ENCODE measurements at places on chromosomes 3 and 15.
A peak's percentile ranks its signal among the peaks of the same experiment; 100 is the strongest.

GRCh38 chr3:102038477-102039142 is 189.3 kb downstream of the NFKBIZ start:
- DNase-seq = no peak

GRCh38 chr3:98732286-98733052 is 30.7 kb upstream of the ST3GAL6 start:
- DNase-seq = no peak

DNA sequence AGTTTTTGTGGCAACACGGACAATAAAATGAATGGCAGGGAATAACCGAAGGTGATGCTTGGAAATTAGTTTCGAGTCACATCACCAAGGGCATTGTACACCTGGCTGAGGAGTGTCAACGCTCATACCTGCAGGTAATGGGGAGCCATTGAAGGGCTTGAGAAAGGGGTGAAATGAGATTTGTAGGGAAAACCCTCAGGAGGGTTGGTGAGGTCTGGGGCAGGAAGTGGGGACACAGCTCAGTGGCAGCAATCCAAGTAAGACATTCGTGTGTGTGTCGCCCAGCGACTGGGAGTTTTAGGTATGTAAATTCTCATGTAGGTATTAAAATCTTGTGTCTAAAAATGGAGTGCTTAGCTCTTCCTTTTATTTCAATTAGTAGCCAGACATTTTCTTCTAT is 14.3 kb downstream of the PARP14 start:
- DNase-seq = no peak

DNA sequence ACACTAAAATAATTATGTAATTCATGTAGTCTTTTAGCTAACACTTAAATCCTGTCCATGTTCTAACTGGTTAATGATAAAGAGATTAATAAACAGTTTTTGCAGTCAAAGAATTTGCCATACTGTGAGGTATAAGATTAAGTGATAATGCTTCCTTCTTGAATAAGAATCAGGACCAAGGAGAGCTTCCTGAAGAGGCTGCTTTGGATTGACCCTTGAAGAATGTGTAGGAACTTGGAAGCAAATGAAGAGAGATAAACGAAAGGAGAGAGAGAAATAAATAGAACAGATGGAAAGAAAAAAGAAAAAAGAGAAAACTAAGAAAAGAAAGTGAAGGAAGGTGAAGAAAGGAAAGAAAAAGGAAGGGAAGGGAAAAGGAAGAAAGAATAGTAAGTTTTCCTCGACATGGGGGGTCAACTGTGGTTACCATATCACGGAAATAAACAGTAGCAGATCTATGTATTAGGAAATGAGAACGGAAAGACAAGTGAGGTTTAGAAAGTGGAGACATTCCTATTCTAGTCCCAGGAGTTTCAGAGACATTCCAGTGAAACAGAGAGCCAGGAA is 539.8 kb downstream of the FGF12 start:
- no peak for DNase-seq

DNA sequence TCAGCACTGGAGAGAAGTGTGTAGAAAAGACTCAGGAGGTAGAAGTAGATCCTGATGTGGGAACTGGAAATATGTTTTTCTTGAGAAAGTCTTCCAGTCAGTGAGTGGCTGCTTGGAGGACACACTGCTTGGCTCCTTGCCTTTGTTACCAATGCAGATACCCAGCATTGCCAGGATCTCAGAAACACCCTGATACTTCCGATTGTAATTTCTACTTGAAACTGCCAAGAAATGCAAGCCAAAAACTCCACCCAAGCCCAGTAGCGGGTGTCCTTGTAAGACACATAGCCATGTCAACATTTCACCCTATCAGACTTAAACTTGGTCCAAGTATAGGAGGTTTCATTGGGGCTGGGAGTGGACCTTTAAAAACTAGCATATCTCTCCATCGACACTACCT is 141.8 kb downstream of the ALDH1A2 start:
- no peak for DNase-seq

DNA sequence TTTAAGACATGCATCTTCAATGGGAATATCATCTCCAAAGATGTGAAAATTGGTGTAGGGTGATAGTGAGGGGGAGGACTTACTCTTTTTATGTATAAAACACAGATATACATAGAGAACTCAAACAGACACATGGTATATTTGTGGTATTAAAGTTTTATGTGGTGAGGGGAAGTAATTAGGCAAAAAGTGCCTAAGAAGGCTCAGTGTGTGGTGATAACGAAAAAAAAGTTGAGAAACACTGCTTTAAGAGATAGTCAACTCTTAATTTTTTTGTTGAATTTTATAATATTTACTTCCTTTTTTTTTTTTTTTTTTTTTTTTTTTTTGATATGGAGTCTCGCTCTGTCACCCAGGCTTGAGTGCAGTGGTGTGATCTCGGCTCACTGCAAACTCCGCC is 174.2 kb upstream of the FRMD4B start:
- no peak for DNase-seq

GRCh38 chr15:89171136-89172072 is 50.0 kb downstream of the RLBP1 start:
- peak; percentile 18 for DNase-seq

GRCh38 chr15:58501636-58502188 is 69.9 kb downstream of the LIPC start:
- no peak for DNase-seq

- no peak for DNase-seq
Measured at GRCh38 chr3:46127503-46127902, 80.6 kb downstream of the CCR1 start.

- DNase-seq = no peak
Measured at GRCh38 chr3:80190051-80190450, 422.3 kb upstream of the ROBO1 start.

GRCh38 chr15:35281515-35281914 is 196.4 kb upstream of the NANOGP8 start:
- DNase-seq = no peak

GRCh38 chr15:48645558-48646330 is at the start of gene FBN1:
Gene FBN1 (minus strand): TSS chr15:48645709. CDS start chr15:48644769, 940 bp downstream.
- no peak for DNase-seq

DNA sequence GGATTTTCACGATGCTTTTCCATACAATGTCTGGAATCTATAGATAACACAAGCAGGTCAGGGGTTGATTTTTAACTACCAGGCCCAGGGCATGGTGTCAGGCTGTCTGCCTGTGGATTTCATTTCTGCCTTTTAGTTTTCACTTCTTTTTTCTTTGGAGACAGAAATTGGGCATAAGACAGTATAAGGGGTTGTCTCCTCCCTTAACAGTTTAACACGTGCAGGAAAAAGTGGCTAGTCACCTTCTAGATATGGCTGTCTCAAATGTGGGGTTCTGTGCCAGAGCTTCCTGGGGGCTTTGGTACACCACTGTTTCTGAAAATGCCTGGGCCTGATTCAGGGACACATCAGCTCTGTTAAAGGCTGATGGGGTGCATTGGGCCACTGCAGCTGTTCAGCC is 7.4 kb upstream of the ZNF589 start:
- no peak for DNase-seq

- DNase-seq = no peak
Measured at GRCh38 chr3:119279101-119279554, 15.1 kb upstream of the ARHGAP31 start.

DNA sequence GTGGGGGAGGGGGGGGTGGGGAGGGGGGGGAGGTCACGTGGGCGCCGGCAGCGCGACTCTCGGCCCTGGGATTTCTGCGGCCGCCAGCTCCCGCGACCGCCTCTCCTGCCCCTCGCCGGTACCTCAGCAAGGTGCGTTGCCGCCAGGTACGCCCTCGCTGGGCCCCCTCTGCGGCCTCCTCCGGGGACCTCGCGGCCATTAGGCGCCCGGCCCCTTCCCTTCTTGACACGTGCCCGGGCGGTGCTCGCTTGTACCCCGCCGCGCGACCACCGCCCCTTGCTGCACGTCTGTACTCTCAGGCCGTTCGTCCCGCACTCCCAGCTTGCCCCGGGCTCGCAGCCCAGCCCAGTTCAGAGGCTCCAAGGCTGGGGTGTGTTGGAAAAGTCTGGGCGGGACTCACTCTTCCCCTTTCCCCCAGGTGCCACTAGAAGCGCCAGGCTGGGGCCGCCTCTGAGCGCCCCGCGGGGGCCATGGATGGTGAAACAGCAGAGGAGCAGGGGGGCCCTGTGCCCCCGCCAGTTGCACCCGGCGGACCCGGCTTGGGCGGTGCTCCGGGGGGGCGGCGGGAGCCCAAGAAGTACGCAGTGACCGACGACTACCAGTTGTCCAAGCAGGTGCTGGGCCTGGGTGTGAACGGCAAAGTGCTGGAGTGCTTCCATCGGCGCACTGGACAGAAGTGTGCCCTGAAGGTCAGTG is at the start of gene MAPKAPK3:
TSS of gene MAPKAPK3 (plus strand) at position 56 of the 696 bp plus-strand sequence. CDS start at position 471, 415 bp downstream.
- no peak for DNase-seq

GRCh38 chr15:49688135-49688790 is 67.4 kb downstream of the DTWD1 start:
- no peak for DNase-seq

GRCh38 chr15:68572921-68573320 is 5.9 kb upstream of the CORO2B start:
- no peak for DNase-seq

DNA sequence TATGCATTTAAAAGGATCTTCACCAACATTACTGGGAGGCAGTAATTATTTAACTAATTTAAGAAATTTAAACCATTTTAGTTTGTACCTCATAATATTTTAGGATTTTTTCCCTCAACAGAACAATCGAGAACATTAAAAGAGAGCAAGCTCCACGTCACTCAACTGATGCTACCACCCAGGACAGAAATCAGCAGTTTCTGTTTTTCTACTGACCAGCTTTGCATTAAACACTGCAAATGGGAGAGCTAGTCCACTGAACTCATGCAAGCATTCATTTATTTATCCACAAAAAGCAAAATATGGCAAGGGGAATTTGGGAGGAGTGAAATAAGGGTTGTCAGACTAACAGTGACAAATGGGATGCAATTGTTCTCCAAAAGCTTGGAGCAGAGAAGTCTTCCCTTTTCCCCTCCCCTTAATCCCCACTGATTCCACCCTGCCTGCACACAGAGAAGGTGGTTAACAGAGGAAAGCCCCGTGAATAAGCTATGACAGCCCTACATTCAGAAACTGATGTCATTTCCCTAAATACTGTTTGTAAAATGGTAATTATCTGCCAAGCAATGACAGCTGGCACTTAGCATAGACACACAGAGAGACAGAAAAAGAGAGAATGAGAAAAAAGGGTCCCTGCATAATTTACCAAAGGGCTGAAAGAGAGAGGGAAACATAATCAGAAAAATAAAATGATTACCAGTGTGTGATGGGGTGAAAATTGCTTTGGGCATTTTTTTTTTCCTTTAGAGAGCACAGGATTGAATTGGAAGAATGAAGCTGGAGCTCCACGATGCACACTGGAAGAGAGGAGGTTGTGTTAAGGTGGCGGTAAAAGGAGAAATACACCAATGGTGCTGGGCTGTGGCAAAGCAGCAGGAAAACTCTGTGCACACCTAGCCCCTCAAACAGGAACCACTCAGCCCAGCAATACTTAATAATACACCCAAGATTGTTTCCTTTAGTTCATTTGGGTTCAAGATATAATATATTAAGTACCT is 777.4 kb downstream of the TUSC7 start:
- no peak for DNase-seq

DNA sequence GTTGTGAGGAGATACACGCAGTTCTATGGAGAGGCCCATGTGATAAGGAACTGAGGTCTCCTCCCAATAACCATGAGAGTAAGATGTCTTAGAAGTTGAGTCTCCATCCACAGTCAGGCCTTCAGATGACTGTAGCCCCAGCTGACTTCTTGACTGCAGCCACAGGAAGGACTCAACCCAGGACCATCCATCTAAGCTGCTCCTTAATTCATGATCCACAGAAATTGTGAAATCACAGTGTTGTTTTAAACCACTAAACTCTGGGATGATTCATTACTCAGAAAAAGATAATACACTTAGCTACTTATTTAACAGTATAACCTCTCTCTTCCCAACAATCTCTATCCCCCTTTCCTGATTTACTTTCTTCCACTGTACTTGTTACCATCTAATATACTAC is 173.3 kb downstream of the ALDH1A2 start:
- DNase-seq = no peak

DNA sequence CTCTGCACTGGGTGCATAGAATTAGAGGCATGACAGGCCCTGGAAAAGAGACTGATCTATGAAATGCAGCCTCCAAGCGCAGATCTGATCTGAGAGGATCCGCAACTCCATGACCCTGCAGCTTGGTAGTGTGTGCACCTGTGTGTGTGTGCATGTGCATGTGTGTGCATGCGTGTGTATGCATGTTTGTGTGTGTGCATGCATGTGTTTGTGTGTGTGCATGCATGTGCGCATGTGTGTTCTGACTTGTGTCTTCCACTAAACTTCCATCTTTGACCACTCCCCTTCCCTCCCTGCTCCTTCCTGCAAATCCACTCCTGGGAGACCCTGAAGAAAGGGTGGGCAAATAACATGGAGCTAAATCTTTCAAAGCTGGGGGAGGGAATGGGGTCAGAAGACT is 256.9 kb downstream of the PLCL2 start:
- no peak for DNase-seq

DNA sequence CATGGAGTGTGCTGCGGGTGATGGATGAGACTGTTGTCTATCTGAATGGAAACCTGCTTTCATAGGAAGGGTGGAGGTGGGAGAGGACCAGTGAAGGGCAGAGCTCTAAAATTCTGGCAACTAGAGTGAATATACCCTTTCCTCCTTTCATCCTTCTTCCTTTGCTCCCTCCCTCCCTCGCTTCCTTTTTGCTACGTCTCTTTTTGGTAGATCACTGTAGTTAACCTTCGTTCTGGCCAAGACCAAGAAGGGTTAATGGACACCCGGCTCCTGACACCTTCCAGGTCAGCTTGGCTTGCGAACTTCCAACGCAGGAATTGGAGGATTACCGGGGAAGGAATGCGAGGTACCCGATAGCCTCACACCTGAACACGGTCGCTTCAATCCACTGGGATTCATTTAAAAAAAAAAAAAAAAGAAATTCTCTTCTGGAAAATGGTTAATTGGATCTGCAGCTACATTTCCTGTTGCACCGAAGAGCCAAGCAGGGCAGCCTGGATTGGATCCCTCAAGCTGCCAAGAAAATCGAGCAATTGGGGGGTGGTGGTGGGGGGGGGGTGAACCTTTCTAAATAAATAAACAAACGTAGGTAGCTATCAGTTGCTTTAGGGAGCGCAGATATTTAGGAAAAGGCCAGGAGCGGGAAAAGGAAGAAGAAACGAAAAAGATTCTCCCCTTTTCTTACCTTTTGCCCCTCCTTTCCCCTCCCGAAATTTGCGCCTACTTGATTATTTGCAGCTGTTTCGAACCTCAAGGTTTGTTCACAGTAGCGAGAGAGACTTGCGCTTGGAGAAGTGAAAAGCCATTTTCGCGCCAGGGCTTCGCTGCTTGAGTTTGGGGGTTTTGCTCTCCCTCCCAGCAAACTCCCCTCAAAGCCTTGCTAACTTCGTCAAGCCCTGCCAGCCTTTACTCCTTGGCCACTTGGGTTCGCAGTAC is 9.5 kb upstream of the NR2F2 start:
- DNase-seq = no peak

- DNase-seq = no peak
Measured at GRCh38 chr3:44995142-44995770, 19.2 kb downstream of the EXOSC7 start.

DNA sequence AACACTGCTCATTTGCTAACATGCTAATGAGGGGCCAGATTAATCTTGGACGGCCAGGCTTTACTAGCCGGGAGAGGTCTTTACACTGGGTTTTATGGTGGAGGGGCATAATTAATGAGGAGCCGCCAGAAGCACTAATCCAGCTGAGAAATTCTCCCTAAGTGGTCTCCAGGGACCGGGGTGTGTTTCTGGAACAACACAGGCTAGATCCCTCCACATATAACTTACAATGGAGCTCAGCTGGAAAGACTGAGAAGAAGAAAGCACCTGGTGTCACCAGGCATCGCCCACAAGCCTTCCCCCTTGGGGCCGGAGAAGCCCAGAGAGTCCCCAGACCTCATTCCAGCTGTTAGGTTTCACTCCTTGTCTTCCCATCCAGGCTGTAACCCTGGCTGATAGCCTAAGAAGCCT is 127.5 kb downstream of the MEGF11 start:
- no peak for DNase-seq

- no peak for DNase-seq
Measured at GRCh38 chr3:117479095-117479494, 769.5 kb downstream of the TUSC7 start.
